Pons (tissue), 1 donor: ENCODE measurements at places on chromosomes 3 and 15.

- DNase-seq = no peak
Measured at GRCh38 chr15:68197661-68198437, 7.3 kb downstream of the CALML4 start.

DNA sequence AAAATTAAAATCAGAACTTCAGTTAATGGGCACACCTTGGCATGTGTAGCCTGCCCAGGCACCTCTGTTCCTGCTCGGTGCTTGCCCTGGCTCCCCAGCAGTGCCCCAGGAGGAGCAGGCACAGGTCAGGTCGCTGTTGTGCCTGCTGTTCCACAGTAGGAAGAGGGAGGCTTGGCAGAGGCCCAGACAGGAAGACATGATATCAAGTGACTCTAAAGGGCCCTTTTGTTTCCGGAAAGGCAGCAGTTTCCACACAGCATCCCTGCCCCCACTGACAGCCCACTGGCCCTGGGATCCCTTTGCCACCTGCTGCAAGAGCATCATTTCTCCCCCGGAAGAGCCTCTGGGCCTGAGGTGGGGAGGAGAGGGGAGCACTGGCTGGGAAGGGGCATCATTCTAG, 40.5 kb upstream of the HES1 start:
- DNase-seq = no peak

- no peak for DNase-seq
Measured at GRCh38 chr3:127773752-127774395, 48.4 kb downstream of the MGLL start.

DNA sequence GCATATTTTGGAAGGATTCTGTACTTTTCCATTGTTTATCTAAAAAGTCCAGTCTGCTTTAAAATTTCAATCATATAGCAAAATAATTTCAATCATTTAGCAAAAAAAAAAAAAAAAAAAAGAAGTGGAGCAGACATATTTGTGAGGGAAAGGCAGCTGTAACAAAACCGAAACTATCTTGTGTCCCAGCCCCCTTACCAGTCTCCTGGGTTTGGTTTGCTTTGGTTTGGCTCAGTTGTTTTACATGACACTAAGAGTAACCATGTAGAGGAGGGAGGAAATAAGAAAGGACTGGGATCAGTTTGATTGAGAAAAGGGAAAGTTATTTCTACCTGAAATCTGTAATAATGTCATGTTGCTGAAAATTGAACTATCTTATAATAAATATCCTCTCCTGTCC, 158.8 kb upstream of the GADL1 start:
- no peak for DNase-seq

GRCh38 chr3:119518026-119518425, 19.7 kb downstream of the TIMMDC1 start:
- DNase-seq = no peak
